ENCODE measurements at places on chromosomes 11 and 22.

DNA sequence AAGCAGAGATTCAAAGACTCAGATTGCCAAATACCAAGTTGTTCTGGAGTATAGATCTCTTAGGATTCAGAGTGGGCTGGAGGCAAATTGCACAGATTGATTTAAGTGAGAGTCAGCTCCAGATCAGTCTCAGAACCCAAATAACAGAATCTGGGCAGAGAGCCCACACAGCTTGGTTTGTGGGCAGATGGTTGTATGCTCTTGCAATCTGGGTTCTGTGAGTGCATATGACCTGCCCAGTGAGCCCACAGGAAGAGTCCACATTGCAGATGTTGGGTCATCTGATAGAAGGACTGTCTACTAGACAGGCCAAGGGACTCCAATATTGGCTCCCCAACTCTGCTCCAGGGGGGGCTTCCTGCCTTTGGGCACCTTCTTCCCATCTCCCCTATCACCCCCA, 65.9 kb downstream of the ADAMTS15 start:
- no peak for DNase-seq

- no peak for DNase-seq
Measured at GRCh38 chr11:20008190-20008870, 151.9 kb downstream of the DBX1 start.

- DNase-seq: no peak
Measured at GRCh38 chr22:49014227-49015201, 813.2 kb downstream of the BRD1 start.

DNA sequence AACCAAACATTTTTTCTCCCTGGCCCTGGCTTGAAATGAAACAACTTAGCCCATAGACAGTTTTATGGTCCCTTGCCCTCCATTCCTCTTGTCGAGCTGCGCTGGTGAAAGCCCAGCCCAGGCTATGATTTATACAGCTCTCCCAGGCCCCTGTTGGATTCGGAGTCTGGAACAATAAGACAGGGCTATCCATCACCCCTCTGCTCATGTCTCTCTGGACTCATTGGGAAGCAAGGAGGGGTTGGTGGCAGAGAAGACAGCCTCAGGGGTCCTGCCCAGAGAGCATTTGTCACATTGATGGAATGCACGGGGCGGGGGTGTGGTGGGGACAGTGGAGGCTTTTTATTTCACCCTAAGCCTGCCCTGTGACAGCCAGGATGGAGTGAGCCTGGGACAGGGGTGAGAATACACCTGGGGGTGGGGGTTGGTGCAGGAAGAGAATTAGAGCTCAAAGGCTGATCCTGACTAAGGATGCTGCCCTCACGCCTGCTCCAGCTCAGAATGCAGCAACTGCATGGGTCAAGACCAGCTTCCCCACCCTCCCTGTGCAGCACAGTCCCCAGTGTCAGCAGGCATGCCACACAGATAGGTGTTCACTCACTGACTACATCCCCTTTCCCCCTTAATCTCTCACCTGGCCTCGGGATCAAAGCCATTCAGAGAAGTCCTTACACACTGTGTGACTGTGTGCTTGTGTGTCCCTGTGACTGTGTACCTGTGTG, 10.0 kb upstream of the PKNOX2 start:
- DNase-seq: no peak

GRCh38 chr11:74195828-74196227, 24.7 kb downstream of the PPME1 start:
- no peak for DNase-seq

- no peak for DNase-seq
Measured at GRCh38 chr22:28171115-28171514, 252.1 kb upstream of the PITPNB start.

GRCh38 chr11:14179116-14179820, 179.7 kb downstream of the RRAS2 start:
- no peak for DNase-seq

- no peak for DNase-seq
Measured at GRCh38 chr11:94597896-94598295, 30.7 kb downstream of the PIWIL4 start.

Measured in stimulated activated CD8-positive, alpha-beta memory T cell treated with anti-CD3 and anti-CD28 coated beads, Interleukin-15, amount 100 ng/mL, for 4 hours (primary cell).